AG10803 (cell line): ENCODE measurements at places on chromosomes 5 and 9.

- no peak for DNase-seq
Measured at GRCh38 chr5:167633114-167633513, 658.3 kb upstream of the WWC1 start.

GRCh38 chr5:81363093-81363871, 30.7 kb downstream of the ACOT12 start:
- DNase-seq, result no peak

DNA sequence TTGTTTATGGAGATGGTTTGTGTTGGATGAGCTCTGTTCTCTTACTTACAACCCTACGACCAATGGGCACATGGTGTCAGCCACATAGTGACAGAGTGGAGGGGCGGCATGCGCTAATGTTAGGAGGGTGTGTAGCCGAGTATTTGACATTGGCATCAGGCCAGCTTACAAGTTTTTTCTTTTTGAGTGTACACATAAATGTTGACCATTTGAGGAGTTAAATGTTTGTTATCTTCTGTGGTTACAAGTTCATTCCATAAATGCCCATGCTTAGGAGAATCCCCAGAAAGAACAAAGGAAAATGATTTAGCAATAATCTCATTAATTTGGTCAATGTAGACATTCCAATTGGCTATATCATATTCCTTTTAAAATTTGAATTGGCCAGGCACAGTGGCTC, 180.1 kb upstream of the ELL2 start:
- peak; percentile 73 for DNase-seq

DNA sequence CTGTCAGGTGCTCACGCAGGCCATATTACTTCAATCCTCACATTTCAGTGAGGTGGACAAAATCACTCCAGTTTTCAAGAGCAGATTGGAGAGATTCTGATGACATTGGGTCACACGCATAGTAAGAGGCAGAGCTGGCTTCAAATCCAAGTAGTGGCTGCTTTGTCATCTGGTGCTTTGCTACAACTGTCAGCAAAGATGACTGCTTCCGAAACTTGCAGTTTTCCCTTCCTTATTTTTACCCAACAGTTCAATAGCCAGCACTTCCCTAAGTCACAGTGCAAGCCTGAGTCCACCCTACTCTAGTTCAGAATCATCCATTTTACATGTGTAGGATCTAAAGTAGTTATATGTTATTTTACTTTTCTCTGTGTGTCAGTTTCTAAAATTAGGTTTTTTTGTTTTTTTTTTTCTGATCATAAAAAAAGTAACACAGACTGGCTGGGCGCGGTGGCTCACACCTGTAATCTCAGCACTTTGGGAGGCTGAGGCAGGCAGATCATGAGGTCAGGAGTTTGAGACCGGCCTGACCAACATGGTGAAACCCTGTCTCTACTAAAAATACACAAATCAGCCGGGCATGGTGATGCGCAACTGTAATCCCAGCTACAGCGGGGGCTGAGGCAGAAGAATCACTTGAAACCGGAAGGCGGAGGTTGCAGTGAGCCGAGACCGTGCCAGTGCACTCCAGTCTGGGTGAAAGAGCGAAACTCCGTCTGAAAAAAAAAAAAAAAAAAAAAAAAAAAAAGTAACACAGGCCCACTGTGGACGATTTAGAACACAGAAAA, 49.6 kb downstream of the ANKDD1B start:
- DNase-seq, result no peak

DNA sequence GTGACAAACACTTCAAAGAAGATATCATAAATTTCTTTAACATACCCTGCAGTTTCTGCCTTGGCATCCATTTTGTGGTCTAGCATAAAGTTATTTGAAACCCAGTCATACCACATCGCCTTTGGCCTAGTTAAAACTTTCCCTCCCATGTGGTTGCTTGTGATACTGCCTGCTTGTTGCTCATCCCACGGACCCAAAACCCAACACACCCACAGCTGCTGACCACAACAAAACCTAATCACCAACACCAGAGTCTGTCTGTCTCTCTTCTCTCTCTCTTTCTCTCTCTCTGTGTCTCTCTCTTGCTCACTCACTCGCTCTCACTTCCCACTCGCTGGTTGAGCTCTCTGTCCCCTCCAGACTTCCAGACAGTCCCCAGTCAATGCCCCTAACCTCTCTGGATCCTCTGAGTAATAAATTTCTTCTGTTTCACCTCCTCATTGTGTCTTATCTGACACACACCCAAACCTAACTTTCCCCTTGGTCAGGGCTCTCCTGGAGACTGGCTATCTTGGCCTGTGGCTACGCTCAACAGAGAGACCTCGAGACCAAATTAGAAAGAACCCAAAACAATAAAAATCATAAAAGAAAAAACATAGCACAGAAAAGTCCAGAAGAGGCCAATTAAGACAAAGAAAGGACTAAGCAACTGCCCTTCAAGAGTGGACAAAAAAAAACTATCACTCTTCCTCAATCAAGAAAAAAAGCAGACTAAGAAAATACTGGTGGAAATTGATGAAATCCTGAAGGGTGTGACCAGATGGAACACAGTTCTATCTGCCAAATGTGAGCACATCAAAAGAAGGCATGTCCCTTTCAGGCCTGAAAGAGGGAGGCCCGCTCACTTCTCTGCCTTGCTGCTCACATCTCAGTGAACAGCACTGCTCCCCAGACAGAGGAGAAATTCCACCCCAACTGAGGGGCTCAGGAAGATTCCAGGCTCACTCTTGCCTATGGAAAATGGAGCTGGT, 41.5 kb downstream of the TTLL11 start:
- DNase-seq, result peak; percentile 89
